ENCODE measurements at places on chromosomes 5 and 9.
A peak's percentile ranks its signal among the peaks of the same experiment; 100 is the strongest.

DNA sequence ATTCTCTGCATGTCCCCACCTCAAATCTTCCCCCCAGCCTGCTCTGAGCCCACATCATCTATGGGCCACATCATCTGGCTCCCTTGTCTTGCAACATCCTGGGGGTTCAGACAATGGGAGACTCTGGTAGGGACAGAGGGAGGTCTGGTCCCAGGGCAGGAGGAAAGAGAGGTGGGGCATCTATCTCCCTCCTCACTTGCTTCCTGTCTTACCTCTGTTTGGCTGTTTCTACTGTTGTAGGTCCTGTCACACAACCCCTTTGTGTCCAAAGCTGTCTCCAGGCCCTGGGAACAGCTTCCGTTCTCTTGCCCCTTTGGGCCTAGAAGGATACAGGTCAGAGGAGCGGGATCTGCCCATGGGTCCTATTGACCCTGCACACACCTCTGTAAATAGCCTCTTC, 227.2 kb downstream of the NSG2 start:
- no peak overlapping the region for H3K27ac ChIP-seq
- no peak for DNase-seq
- no peaks in the 10 kb centered on the region for H3K36me3 ChIP-seq
- no peak overlapping the region for H3K4me3 ChIP-seq
- H3K27me3 ChIP-seq, result peaks cover 3% of the 10 kb centered on the region

- peak overlapping the region; percentile 81 for H3K27ac ChIP-seq
- H3K4me1 ChIP-seq, result peaks cover 28% of the 10 kb centered on the region
- peaks cover 2% of the 10 kb centered on the region for H3K36me3 ChIP-seq
- H3K4me3 ChIP-seq, result peak overlapping the region; percentile 75
Measured at GRCh38 chr5:77629509-77630113, 8.9 kb downstream of the OTP start.

DNA sequence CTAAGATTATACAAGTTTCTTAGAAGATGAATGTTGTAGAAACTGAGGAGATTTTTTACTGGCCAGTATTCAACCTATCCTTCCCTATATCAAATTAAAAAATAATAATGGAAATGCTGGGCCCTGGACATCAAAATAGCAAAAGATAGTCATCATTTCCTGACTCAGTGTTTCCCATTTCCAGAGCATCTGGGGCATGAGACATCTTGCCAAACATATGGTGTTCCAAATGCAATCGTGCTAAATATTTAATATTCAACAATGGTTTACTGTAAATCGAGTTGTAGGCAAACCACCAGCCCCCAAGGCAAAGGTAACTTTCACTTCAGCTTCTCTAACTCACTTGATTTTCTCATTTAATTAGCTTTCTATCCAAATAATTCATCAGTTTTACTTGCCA, 152.9 kb downstream of the FRMD3 start:
- H3K27ac ChIP-seq, result no peak overlapping the region
- no peaks in the 10 kb centered on the region for H3K36me3 ChIP-seq
- DNase-seq, result no peak
- H3K4me3 ChIP-seq, result no peak overlapping the region
- H3K27me3 ChIP-seq, result no peaks in the 10 kb centered on the region

DNA sequence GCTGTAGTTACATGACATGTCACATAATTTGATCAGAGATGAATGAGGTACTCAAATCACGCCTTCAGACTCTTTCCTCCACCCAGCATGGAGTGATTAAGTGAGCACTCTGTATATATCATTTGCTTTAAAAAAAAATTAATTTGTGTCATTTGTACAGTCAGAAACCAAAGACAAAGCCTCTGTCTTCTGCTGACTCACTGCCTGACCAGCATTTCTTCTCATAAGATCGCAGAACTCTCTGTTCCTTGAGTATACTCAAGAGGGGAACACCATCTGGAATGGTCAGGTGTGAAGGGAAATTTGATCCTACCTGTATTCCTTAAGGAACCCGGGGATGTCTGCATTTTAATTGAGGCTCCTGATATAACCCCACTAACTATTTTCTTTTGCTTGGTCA, 254.4 kb downstream of the FAM114A2 start:
- no peaks in the 10 kb centered on the region for H3K36me3 ChIP-seq
- H3K27ac ChIP-seq, result no peak overlapping the region
- H3K4me1 ChIP-seq, result no peaks in the 10 kb centered on the region
- no peak overlapping the region for H3K4me3 ChIP-seq
- no peak for DNase-seq

DNA sequence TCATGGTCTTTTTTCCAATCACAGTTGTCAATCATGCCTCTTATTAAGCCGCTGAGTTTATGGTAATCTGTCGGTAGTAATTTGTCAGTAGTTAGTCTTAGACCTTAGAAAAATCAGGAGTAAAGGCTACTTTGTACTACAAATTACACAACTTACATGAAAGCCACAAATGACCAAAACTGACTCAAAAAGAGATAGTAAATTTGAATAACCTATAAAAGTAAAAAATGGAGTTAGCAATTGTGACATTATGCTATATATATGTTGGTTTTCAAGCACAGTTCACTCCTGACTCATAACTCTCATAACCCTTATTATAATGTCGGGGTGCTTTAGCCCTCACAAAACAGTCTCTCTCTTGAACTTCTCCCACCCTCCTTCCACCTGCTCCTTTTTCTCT, 251.8 kb downstream of the ROR2 start:
- no peaks in the 10 kb centered on the region for H3K36me3 ChIP-seq
- no peak overlapping the region for H3K4me3 ChIP-seq
- no peak for DNase-seq
- peaks cover 15% of the 10 kb centered on the region for H3K27me3 ChIP-seq

DNA sequence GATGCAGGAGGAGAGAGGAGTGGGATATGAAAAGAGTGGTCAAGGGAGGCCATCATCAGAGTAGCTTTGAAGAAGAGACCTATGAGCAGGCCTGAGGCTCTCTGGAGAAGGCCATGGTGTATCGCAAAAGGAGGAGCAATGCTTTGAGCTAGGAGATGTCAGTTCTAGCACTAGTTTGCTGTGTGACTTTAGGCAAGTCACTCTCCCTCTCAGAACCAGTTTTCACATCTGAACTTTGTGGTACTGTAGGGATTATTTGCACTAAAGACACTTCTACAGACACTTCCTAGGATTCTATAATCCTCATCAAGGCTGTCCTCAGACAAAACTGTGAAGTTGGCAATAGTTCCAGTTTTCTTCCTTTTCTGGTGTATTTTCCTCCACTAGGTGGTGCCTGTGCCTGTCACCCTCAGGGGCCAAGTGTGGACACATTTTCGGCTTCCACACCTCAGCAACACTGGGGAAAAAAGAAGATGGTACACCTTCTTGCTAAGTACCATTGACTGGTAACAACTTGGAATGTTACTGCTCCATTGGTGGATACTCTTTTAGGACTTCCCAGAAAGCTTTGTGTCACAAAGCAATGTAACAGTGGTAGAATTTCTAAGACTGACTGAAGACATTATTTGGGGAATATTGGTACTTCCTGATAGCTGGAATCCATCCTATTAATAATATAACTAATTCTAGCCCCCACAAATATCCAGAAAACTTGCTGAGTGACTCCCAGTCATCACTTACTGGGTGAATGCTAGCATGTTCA, 9.9 kb downstream of the PAPPA start:
- DNase-seq, result no peak
- peaks cover 8% of the 10 kb centered on the region for H3K27me3 ChIP-seq
- no peak overlapping the region for H3K4me3 ChIP-seq
- no peaks in the 10 kb centered on the region for H3K4me1 ChIP-seq

- H3K36me3 ChIP-seq, result no peaks in the 10 kb centered on the region
- no peak for DNase-seq
- H3K27me3 ChIP-seq, result peaks cover 5% of the 10 kb centered on the region
- H3K4me1 ChIP-seq, result no peaks in the 10 kb centered on the region
- no peak overlapping the region for H3K4me3 ChIP-seq
Measured at GRCh38 chr9:114424126-114424525, 36.3 kb upstream of the AKNA start.

- H3K36me3 ChIP-seq, result peaks cover 65% of the 10 kb centered on the region
- peak; percentile 83 for DNase-seq
Measured at GRCh38 chr9:114372921-114373448, 14.8 kb downstream of the AKNA start.

DNA sequence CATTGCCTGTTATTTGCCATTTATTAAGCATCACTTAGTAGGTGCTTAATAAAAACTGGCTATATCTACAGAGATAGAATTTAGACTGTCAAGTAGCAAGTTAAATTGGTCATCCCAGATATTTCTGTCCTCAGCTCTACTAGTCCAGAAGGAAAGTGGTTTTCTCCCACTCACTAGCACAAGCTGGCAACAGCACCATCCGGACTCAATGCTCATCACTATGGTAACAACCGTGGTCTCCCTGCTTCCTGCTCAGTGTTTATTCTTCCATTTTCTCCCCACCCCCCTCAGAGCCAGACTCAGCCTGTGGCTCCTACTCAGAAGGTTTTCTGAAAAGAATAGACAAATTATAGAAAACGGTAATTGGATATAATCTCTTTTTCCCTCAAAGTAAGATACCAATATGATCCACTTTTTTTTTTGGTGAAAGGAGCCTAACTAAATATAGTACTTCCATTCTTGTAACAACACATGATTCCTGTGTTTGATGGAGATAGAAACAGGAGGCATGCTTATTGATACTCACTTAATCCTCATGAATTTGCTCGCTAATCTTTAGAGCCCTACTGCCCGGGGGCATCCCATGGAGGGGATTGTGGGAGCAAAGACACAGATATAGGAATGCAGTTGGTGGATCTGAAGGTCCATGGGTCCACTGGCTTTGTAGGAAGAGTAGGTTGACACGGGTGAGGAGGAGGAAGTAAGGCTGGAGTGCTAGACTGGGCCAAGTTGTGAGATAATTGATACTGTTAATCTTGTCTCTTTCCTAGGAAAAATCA, 191.4 kb downstream of the MAN2A1 start:
- no peak overlapping the region for H3K27ac ChIP-seq
- no peak for DNase-seq
- peaks cover 2% of the 10 kb centered on the region for H3K36me3 ChIP-seq
- H3K4me3 ChIP-seq, result no peak overlapping the region

DNA sequence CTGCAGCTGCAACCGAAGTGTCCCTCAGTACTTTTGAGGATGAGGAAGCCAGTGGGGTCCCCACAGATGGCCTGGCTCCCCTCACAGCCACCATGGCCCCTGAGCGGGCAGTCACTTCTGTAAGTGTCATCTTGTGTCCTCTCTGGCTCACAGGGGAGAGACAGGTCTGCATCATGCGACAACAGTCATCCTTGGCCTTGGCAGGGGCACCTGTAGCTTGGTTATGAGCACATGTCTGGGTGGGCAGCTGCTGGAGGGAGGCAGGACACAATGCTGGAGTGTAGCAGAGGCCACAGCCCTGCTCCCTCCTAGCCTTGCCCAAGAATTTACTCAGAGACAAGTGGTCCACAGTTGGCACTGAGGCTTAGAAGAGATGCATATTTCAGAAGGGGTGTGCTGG, 71.7 kb downstream of the COL15A1 start:
- H3K36me3 ChIP-seq, result peaks cover 9% of the 10 kb centered on the region
- no peaks in the 10 kb centered on the region for H3K27me3 ChIP-seq

DNA sequence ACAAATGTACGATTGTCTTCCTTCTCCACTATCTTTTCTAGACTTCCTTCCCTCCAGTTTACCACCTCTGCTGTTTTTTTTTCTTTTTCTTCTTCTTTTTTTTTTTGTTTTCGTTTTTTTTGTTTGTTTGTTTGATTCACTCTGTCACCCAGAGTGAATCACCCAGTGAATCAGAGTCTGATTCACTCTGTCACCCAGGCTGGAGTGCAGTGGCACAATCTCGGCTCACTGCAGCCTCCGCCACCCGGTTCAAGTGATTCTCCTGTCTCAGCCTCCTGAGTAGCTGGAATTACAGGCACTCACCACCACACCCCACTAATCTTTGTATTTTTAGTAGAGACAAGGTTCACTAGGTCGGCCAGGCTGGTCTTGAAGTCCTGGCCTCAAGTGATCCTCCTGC, 375.7 kb downstream of the NTRK2 start:
- H3K27ac ChIP-seq, result no peak overlapping the region
- H3K27me3 ChIP-seq, result no peaks in the 10 kb centered on the region
- no peaks in the 10 kb centered on the region for H3K4me1 ChIP-seq
- no peaks in the 10 kb centered on the region for H3K36me3 ChIP-seq

DNA sequence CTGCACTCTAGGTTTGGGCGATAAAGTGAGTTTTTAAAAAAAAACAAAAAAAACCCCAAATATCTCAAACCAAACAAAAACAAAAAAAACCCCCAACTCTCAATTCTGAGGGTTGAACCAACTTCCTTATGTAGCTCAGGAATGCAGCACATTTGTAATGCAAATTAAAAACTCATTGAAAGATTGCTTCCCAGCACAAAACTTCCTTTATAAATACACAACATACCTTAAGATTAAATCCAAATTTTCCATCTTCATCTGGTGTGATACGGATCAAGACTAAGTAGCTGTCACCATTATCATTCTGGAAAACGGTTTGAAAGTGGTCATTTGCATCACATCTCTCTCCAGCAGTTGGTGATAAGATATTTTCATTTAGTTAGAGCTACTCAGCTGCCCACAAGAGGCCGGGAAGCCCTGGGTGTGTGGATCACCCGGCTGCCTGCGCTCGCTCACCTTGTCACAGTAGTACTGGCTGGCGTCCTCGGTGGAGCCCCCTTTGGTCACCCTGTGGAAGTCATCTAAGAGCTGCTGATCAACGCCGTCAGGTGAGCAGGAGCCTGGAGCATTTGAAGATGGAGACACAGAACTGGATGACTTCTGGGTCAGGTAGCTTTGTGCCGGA, 88.2 kb downstream of the PTPN3 start:
- DNase-seq, result no peak
- H3K27me3 ChIP-seq, result peaks cover 2% of the 10 kb centered on the region
- no peaks in the 10 kb centered on the region for H3K36me3 ChIP-seq
- peak overlapping the region; percentile 40 for H3K27ac ChIP-seq
- H3K4me3 ChIP-seq, result peak overlapping the region; percentile 70

GRCh38 chr9:128045831-128046230, 21.3 kb downstream of the NAIF1 start:
- H3K4me3 ChIP-seq, result no peak overlapping the region
- H3K4me1 ChIP-seq, result peaks cover 6% of the 10 kb centered on the region
- peaks cover 1% of the 10 kb centered on the region for H3K27me3 ChIP-seq

DNA sequence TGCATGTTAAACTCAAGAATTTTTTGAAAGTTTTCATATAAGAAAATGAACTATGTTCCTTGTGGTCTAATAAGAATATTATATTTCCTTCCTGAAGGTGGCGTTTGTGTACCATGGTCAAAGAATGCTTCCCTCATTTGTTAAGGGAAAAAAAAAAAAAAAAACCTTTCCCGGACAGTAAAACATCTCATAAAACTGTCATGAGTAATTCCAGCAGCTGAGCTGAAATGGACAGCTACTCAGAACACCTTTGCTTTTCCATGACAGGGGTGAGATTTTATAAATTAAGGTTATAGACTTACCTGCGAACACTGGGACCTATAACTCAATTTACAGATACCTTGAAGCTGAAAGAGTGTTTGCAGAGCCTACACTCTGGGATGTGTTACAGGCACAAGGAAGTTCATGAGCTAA, 113.2 kb upstream of the RANBP3L start:
- H3K27me3 ChIP-seq, result peaks cover 4% of the 10 kb centered on the region
- H3K4me3 ChIP-seq, result no peak overlapping the region
- H3K27ac ChIP-seq, result no peak overlapping the region

- H3K4me3 ChIP-seq, result peak overlapping the region; percentile 0
- no peak for DNase-seq
- H3K27me3 ChIP-seq, result no peaks in the 10 kb centered on the region
- peaks cover 22% of the 10 kb centered on the region for H3K36me3 ChIP-seq
- H3K4me1 ChIP-seq, result peaks cover 81% of the 10 kb centered on the region
- H3K27ac ChIP-seq, result no peak overlapping the region
Measured at GRCh38 chr5:56822981-56823380, 7.6 kb downstream of the MAP3K1 start.

All from activated T-helper 1 cell treated with anti-CD3 and anti-CD28 coated beads, Interleukin-12 subunit alpha, Interleukin-12 subunit beta, Interleukin-2, Interleukin-4 antibody, amounts not matched to agents 30 ng/mL and 10 ng/mL and 1 ng/mL, durations not matched to agents 14 hours and 24 hours and 36 hours (primary cell).